ENCODE measurements at places on chromosomes 12 and 14.
A peak's percentile ranks its signal among the peaks of the same experiment; 100 is the strongest.

GRCh38 chr14:36981832-36982529, 190.4 kb downstream of the SLC25A21 start:
- DNase-seq: peak; percentile 18

DNA sequence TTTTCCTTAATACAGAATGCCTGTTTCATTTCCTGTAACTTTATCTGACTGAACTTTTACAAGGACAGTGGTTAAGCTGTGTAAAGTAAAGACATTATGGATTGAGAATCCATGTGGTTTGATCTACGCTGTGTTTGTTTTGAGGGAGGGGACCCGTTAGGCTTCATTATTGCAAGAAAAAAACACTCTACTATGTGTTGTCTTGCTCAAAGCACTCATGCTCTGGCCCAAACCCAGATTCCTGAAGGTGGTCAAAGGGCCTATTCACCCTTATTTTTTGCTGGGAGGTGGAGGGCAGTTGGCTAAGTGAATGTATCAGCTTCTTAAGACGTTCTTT, 11.9 kb downstream of the RNF10 start:
- DNase-seq: no peak

- DNase-seq: peak; percentile 14
These were observed 240.0 kb downstream of the DIO2 start for GRCh38 chr14:79971330-79971729.

GRCh38 chr12:95304673-95305198, 87.1 kb downstream of the VEZT start:
- DNase-seq: no peak

DNA sequence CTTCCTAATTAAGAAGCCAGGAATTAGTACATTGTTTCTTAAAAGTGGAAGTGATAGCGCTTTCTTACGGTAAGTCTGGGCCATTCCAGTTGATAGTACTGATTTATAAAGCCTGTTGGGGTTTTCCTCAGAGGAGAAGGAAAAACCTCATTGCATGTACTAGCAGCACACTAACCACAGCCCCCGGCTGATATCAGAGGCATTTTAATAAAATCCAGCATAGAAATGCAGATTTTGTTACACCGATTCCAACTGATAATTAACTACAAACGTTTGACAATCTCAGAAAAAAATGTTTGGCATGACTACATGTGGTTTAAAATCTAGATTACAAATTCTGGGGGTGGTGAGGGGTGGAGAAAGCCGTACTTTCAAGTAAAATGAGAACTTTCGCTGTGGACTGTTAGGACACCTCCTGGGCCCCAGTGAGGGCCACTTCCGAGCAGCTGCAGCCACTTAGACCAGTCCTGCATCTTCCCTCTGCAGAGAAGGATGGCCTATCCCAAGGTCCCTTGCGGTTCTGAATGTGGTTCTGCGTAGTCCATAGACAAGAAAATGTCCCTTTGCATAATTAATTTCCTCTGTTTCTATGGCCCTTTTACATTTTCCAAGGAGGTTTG, 374.4 kb downstream of the NUAK1 start:
- no peak for DNase-seq

GRCh38 chr12:87813476-87814234, 215.5 kb downstream of the C12orf50 start:
- peak; percentile 83 for DNase-seq

DNA sequence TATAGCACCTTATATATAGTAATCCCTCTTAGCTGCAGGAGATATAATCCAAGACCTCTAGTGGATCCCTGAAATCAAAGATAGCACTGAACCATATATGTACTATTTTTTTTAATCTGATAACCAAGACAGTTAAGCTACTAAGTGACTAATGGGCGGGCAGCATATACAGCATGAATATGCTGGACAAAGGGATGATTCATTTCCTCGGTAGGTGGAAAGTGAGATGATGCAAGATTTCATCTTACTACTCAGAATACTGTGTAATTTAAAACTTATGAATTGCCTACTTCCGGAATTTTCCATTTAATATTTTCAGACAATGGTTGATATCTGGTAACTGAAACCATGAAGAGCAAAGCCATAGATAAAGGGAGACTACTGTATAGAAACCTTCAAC, 36.2 kb downstream of the PRMT8 start:
- peak; percentile 55 for DNase-seq

DNA sequence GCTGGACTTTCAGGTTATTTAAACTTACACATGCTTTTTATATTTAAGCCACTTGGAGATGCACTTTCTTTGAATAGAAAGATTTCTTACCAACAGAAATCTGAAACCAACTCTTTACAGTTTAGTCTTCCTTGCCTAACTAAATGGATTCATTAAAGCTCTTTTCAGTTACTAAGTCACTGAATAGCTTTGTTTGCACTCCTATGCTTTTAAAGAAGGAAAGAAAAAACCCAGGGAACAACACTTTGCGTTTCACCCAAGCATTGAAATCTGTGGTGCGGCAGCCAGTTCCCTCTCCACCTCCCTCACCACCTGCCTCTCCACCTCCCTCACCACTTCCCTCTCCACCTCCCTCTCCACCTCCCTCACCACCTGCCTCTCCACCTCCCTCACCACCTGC, 70.3 kb downstream of the RIMBP2 start:
- no peak for DNase-seq

- no peak for DNase-seq
These were observed 13.3 kb downstream of the STX2 start for GRCh38 chr12:130825771-130826150.

DNA sequence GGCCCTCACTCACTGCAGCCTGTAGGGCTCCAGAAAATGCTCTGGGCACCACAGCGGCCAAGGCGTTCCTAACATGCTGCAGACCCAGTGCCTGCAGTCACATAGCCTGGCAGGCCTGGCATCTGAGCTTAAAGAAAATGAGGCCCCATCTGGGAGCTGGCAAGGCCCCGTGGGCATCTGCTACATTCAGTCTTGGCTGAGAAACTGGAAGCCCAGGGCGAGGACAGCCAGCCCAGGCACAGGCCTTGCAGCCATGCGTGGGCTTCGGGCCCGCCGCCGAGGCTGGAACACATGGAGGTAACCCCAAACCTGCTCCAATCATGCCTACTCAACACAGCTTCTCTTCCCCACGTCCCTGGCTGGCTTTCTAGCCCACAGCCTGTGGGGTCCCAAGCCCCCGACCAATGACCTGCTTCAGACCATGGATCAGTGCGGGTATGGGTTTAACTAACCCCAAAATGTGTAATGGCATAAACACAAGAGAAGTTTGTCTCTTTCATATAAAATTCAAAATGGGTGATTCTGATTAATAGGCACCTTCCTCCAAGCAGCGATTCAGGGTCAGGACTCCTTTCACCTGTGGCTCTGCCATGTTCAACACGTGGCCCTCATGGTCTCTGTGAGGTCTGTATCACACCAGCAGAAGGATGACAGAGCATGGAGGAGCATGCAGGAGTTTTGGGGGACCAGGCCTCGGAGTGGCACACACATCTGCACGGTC, 6.4 kb downstream of the NGB start:
- DNase-seq: no peak

GRCh38 chr12:27627123-27627852, 69.0 kb upstream of the REP15 start:
- no peak for DNase-seq
